ENCODE measurements at places on chromosomes 7 and 10.

GRCh38 chr10:60731134-60731885 is 47.0 kb upstream of the CDK1 start:
- DNase-seq, result no peak

DNA sequence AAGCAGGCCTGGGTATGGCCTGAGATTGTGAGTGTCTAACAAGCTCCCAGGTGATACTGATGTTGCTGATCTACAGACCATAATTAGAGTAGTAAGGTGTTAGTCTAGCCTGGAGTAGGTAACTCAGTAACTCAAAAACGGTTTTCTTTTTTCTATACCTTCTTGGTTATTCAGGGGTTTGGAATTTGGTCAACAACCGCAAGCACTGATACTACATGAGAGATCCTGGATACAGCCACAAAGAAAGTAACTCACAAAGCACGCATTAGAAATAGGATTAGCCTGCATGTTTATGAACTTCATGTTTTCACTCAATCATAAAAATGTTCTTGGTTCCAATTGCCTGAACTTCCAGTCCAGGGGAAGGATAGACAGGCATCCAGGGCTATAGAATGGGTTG is 803.5 kb downstream of the MAGI2 start:
- DNase-seq, result no peak

GRCh38 chr10:21505711-21506278 is 19.7 kb downstream of the SKIDA1 start:
- DNase-seq, result no peak

GRCh38 chr10:72719941-72720592 is 28.1 kb downstream of the MCU start:
- DNase-seq, result no peak

GRCh38 chr10:12622016-12622415 is 272.7 kb downstream of the CAMK1D start:
- no peak for DNase-seq

DNA sequence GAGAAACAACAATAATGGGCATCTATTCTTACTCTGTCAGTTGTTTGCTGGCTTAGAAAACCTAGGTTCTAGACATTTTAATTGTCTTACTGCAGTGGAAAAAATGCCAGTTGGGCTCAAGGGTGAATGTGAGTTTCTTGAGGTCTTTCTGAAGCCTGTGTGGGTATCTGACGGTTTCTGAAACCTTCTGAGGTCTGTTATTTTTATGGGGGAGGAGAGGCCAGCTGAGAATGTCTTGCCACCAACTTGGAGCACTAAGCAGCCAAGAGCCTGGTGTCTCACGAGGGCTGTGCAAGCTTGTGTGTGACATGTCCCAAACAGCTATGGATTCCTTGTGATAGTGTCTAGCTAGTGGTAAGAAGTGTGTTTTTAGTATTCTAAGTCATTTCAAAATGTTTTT is 24.2 kb upstream of the DDC start:
- no peak for DNase-seq
